ENCODE measurements at places on chromosomes 5 and 9.

- DNase-seq, result no peak
Observed at GRCh38 chr5:10586555-10586954, 22.7 kb downstream of the ANKRD33B start.

- no peak for DNase-seq
Observed at GRCh38 chr5:74155501-74155900, 485.0 kb downstream of the ENC1 start.

- DNase-seq, result no peak
Observed at GRCh38 chr5:34043099-34043876, at the start of gene C1QTNF3. TSS of gene C1QTNF3 (minus strand) at chr5:34043213. CDS start at chr5:34043125, 88 bp downstream.

DNA sequence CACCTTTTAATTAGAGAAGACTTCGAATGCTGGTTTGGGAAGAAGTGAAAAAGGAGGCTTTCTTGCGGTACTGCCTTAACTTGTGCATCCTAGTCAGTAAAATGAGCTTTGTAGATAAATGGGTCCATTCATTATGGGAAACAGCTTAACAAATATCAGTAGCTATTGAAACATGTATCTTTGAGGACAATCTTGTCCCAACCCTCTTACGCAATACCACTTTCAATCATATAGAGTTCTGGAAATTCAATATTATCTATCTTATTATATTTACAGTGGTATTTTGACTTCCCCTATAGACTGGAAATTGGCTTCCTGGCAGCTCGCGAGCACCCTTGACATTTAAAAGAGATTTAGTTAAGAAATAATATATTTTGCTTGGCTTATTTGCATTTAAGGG lies 565.8 kb upstream of the NUDT12 start:
- no peak for DNase-seq

GRCh38 chr5:157740229-157740610 lies 3.3 kb upstream of the LSM11 start:
- no peak for DNase-seq

GRCh38 chr9:83800236-83801033 lies 17.1 kb downstream of the GKAP1 start:
- DNase-seq, result no peak

DNA sequence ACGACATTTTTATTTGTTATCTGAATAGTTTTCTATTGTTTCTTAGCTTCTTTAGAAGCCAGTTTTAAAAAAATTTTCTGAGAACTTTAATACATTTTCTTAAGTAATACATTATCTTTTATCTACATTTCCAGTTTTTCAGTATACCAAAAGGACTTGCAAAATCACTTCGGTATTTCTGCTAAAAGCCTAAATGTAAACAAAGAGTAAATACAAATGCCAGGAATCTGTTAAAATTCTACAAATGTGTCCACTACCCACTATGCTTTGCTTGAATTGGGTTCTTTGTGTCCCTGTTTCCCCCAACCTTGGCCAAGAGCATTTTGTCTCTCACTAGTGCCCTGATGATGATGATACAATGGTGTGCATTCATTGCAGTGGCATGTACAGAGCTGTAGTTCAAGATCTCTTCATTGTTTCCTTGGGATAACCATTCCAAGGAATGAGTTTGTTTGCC lies 611.2 kb downstream of the NR2F1-AS1 start:
- no peak for DNase-seq

DNA sequence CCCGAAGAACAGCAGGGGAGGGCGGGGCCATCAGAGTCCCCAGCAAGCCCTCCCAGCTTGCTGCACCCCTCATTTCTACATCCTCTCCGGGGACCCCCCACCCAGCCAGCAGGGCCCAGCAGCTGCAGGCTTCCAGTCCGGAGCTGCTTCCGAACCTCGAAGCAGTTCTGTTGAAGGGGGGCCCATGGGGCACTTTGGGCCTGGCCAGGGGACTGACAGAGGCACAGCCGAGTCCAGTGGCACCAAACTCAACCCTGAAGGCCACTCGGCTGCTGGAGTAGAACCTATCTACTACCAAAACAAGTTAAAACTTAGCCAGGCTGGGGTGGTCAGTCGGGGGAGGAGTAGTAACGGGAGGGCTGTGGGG lies 8.1 kb upstream of the CCDC187 start:
- no peak for DNase-seq

DNA sequence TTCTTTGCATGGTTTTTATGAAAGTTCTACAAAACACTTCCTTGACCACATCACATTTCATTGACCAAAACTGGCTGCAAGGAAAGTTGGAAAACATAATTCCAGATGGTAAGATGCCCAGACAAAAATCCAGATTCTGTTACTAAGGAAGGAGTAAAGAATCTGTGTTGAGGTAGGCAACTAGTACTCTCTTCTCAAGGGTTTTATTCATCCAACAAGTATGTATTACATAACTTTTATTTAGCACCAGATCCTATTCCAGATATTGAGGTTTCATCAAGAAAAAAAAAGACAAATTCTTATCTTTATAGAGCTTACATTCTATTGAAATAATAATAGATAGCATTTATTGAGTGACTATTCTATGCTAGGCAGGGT lies 43.2 kb upstream of the UGCG start:
- no peak for DNase-seq

- DNase-seq, result no peak
Observed at GRCh38 chr5:149521739-149522685, 29.2 kb downstream of the CSNK1A1 start.

DNA sequence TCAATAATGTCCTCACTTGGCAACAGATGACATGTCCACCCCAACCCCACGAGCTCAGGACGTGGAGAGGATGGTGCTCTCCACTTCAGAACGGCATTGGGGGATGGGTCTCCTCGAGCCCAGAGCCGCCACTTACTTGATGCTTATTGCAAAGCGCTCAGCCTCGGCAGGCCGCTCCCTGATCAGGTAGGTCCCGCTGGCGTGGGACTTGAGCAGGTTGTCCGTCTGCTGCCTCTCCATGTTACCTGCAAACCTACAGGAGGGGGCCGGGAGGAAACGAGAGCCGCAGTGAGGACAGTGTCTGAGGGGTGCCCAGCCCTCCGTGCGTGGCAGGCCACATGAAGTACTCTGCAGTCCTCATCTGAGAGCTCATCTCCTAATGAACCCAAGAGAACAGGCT lies 36.6 kb upstream of the SARDH start:
- DNase-seq, result no peak

GRCh38 chr9:79912318-79913070 lies 340.7 kb downstream of the TLE4 start:
- DNase-seq, result peak; percentile 21

- no peak for DNase-seq
Observed at GRCh38 chr5:139742173-139742903, 53.3 kb upstream of the PSD2 start.

DNA sequence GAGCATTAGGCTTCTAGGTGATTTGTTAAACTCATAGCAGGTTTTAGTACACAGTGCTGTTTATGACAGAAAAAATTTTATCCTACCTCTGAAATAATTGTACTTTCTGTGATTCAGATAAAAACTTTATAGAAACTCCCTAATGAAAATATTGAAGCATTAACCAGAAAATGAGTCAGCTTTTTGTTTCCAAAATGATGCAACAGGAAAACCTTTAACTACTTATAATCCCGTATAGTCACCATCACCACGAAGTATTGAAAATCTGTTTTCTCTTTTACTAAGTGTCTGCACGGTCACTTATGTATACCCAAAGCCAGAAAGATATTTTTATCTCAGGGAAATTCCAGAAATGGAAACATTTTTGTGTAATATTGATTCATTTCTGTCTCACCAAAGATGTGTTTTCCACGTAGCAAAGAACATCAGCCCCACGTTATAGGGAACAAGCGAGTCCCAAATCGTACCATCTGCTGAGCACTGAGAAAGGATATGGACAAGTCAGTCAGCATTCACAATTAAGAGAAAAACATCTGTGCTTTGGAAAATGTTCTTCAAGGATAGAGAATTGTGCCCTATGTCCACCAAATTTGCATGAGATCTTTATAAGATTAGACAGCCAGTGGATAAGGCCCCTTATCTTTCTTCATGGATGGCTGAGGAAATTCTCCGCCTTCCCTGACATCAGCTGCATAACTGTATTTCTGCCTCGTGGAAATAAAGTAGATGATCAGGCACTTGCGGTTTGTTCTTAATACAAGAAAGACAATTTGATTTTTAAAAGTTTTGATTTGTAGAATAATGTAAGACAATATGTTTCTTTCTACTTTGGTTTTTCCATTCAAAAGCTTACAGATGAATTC lies 41.9 kb downstream of the TNFAIP8 start:
- peak; percentile 74 for DNase-seq

GRCh38 chr9:82467436-82467835 lies 478.9 kb downstream of the SPATA31D1 start:
- no peak for DNase-seq

DNA sequence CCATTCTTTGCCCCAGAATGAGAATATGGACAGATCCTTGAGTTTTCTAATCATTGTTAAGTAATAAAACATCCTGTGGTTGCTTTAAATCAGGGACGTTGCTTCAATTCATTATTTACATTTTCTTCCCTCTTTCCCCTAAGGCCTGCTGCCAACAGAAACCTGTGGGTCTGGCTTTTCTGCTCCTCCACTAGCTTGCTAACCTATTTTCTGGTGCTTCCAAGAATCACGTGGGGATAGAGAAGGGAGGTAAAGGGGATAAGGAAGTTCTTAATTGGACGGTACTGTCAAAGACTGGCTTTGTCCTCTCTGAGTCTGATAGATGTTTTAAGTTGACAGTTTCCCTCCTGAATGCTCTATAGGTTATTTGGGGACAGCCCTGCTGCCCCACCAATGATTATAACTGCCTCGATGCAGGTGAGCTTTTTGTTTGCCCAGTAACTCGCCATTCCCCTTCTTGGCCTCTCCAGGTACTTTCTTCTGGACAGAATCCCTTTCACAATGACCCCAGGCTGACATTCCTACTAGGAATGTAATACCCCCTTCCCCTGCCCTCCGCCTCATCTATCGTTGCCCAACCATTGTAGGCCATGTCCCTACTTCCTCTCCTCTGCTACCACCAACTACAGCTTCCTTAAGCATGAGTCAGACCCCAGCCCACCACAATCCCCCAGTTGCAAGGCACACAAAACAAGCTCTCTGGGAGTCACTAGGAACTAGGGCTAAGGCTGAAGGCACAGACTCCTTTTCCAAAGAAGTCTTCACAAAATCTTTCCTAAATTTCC lies 19.9 kb upstream of the CPEB4 start:
- no peak for DNase-seq

- DNase-seq, result no peak
Observed at GRCh38 chr9:35993976-35994720, 36.2 kb upstream of the OR2S2 start.

GRCh38 chr5:87898574-87898973 lies 370.1 kb downstream of the TMEM161B start:
- DNase-seq, result no peak

- DNase-seq, result no peak
Observed at GRCh38 chr9:79360387-79361347, 211.1 kb upstream of the TLE4 start.

DNA sequence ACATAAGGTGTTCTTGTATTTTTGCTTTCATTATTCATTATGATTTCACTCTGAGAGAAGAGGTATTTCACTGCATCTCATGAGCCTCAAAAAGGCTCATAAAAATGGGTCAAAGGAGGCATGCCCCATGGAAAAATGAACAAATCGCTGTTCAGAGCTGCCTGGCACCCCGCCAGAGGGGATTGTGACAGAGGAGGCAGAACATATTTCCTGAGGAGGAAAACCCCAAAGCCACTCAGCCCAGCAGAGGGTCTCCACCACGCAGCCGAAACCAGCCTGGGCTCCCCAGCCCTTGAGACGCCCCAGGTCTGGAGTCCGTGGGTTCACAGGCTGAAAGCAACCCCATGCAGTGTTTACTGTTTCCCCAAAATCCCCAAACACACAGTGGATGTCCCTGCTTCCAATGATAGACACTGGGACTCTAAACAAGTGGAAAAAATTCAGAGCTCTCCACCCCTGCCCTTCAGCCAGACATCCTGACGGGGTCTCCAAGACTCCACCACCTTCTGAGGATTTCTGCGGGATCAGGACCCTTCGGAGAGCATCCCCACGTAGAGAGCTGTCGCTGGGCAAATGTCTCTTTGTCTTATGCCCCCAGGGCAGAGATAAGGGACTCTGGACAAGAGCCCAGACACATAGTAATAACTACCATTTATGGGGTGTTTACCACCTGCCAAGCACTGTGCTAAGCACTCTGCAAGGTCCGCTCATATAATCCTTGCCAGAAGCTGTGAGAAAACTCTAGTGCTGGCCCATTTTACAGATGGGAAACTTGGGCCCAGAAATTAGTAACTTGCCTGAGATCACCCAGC lies 122.3 kb downstream of the PAX5 start:
- no peak for DNase-seq

DNA sequence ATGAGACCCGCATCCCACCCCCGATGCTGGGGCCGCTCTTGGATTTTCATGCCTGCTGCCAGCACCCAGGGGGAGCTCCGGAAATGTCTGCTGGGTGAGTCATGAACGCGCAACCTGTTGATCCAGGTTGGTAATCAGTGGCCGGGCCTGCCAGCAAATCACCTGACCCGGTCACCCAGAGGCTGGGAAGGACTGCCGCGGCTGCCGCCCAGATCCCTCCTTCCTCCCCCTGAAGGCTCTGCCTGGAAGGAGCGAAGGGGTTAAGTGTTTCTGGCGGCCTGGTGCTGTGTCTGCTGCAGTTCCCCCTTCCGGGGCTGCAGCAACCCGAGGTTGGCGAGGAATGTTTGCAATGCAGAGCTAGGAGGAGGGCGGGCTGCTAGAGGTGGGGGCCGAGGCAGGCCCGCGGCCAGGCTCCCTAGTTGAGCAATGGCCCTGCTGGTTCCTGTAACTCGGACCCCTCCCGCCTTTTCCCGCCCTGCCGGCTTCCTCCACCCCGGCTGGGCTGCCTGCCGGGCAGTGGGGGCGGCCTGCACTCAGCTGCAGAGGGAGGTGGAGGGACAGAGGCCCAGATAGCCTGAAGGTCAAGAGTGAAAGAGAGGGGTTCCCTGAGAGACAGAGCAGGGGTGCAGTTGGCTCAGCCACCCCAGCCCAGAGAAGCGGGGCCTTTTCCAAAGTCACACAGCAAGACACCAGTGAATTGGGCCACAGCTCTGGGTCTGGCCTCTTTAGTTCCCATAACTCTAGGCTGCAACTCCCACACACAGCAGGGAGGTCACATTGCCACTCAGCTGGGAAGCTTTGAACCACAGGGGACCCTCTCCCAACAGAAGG lies 156.3 kb upstream of the IER5L start:
- peak; percentile 87 for DNase-seq

- DNase-seq, result no peak
Observed at GRCh38 chr5:55173687-55174230, 782 bp upstream of the CDC20B start.

DNA sequence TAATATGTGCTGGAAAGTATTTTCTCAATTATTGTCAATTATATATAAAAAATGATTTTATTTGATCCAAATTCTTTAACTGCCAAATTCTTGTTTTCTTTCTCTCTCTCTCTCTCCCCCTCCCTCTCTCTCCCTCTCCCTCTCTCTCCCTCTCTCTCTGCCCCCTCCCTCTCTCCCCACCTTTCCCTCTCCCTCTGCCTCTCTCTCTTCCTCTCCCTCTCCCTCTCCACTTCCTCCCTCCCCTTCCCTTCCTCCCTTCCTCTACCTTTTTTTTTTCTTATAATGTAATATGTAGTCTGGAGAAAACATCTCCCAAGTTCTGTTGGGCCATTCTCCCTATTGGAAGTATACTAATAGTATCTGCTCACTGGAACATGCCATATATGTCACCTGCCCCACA lies 6.4 kb upstream of the RFX3 start:
- DNase-seq, result no peak

All from stromal cell of bone marrow (primary cell).